ENCODE measurements at places on chromosomes 7 and 10.
A peak's percentile ranks its signal among the peaks of the same experiment; 100 is the strongest.

- DNase-seq, result no peak
These were observed 15.4 kb upstream of the HIBADH start for GRCh38 chr7:27677912-27678612.

DNA sequence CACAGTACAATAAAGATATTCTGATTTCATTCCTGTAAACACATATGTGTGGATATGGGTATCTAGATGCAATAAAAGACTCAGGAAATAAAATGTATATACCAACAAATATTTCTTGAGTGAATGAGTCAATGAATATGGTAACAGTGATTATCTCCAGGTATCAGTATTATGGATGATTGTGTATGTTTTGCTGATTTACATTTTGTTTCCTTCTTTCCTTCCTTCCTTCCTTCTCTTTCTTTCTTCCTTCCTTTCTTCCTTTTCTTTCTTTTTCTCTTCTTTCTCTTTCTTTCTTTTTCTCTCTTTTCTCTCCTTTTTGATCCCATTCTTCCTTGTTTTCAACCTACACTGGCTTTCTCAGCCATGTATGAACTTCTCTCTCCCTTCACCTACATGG lies 85.3 kb upstream of the DLX6 start:
- DNase-seq, result no peak

GRCh38 chr7:101602484-101603241 lies 26.4 kb downstream of the MYL10 start:
- peak; percentile 73 for DNase-seq

DNA sequence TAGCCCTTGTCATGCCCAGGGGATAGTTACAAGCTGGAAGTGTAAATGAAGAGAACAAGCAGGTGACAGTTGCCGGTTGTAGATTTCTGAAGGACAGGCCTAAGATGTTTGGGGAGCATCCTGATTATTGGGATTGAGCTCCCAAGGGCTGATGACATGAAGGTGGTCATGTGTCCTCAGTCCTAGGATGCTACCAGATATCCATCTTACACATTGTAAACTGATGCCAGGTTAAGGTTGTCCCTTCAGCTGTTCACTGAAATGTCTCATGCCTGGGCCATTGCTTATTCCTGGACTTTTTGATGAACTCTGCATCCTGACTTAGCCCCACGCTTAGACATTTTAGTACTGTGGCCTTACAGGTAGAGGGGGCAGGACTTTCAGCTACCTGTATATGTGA lies 1.3 kb downstream of the ZMIZ2 start:
- no peak for DNase-seq

DNA sequence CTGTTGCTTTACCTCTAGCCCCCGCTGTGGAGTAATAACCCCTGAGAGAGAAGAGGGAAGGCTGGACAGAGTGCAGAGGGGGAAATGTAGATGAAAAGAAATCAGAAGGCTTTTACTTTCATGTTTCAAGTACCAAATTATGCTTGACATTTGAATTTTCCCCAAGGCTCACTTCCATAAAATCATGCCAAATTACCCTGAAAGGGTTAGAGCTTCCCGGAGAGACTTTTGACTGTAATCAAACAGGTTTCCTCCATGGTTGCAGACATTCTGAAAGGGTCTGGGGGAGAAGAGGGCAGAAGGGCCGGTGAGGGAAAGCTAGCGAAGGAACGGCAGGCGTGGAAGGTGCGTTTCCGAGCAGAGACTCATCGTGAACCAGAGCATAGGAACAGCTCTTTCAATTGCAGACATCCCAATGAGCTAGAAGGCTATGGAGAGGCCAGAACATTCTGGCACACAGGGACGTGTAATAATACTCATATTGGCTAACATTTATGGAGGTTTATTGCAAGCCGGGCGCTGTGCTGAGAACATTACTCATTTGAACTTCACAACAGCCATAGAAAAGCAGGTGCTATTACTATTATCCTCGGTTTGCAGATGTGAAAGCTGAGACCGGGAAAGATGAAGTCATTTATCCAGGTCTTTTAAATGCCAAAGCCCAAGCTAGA lies 620.8 kb upstream of the AUTS2 start:
- DNase-seq, result no peak

DNA sequence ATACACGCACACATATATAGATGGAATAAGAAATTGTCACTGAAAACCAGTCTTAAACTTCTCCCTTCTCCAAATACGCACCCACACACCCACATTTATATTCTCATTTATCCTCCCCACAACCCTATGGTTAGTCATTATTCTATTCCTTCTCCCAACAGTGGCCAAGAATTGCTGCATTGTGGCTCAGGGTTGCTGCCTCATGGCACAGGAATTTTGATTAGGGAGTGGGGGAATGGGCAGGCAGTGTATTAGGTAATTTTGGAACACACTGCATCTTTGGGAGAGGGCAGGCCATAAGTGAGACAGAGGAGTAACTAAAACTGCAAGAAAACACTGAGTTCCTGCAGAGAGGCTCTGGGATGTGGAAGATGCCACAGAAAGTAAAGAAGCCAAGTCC lies 35.7 kb downstream of the NAPEPLD start:
- no peak for DNase-seq

- DNase-seq, result no peak
These were observed 91.2 kb downstream of the FAM13C start for GRCh38 chr10:59271160-59271559.

- DNase-seq, result no peak
These were observed 95.1 kb downstream of the USP6NL start for GRCh38 chr10:11516431-11516746.

DNA sequence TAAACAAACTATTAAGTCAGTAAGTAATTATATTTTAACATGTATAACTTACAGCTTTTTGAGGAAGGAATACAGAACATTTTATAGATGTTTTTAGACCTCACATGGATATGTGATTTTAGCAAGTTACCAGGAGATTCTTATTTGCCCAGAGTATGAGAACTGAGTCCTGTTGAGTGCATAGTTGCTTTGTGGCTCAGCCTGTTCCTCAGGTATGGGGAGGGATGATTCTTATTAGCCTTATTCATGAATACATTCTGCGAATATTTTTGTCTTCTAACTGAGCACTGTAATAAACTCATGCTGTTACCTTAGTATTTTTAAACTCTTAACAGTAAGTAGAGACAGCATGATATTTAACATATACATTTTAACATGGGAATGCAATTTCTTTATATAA lies 17.9 kb downstream of the BTAF1 start:
- no peak for DNase-seq

GRCh38 chr7:45665172-45665571 lies 91.0 kb downstream of the ADCY1 start:
- DNase-seq, result no peak

DNA sequence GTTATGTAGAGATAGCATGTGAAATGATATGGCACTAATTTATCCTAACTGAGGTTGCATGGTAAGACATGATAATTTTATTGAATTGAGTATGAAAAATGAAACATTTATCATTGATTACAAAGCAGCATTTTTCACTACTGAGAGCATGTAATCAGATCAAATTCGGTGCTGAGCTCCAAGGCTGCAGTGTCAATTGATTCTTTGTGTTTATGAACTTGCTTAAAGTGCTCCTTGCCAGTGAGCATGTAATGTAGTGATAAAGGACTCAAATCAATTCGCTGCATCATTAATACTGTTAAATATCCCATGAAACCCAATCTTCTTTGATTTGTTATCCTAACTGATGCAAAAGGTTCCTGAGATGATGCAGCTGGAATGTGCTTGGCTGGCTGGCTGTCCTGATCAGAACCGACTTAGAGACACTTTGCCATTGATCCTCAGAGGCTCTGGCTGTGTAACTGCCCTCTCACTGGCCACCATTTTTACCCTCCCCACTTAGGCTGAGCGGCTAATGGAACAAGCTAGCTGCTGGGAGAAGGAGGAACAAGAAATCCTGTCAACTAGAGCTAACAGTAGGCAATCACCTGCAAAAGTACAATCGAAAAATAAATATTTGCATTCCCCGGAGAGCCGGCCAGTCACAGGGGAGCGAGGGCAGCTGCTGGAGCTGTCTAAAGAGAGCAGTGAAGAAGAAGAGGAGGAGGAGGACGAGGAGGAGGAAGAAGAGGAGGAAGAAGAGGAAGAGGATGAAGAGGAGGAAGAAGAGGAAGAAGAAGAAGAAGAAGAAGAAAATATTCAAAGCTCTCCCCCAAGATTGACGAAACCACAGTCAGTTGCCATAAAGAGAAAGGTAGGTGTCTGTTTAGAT lies 89.8 kb upstream of the SAMD8 start:
- DNase-seq, result no peak

DNA sequence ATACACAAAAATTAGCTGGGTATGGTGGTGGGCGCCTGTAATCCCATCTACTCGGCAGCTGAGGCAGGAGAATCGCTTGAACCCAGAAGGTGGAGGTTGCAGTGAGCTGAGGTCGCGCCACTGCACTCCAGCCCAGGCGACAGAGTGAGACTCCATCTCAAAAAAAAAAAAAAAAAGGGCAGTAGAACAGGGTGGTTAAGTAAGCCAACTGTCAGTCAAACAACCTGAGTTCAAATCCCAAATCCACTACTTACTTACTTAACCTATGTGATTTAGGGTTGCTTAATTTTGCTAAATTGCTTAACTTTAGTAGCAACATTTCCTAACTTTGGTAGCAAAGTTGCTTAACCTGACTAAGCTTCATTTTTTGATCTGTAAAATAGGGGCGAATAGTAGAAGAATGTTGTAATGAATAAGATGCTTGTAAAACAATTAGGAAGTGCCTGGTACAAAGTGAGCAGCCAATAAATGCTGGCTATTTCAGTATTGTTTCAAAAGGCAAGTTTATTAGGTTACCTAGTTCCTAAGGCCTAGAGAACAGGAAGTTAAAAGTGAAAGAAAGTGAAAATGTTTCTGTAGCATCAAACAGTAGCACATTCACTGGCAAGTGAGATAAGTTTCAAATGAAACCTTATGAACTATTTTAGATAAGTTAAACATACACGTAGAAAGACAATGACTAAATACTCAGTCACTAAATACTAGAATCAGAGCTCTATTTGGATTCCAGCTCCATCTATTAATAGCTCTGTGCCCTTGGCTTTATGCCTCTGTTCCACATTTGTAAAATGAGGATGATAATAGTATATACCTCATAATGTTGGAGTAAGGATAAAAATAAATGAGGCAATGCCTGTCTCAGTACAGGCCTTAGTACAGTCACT lies 64.3 kb downstream of the HOXA1 start:
- no peak for DNase-seq

GRCh38 chr7:156014201-156014600 lies 201.9 kb upstream of the SHH start:
- DNase-seq, result no peak

- no peak for DNase-seq
These were observed 166.6 kb downstream of the THSD7A start for GRCh38 chr7:11665357-11665756.

DNA sequence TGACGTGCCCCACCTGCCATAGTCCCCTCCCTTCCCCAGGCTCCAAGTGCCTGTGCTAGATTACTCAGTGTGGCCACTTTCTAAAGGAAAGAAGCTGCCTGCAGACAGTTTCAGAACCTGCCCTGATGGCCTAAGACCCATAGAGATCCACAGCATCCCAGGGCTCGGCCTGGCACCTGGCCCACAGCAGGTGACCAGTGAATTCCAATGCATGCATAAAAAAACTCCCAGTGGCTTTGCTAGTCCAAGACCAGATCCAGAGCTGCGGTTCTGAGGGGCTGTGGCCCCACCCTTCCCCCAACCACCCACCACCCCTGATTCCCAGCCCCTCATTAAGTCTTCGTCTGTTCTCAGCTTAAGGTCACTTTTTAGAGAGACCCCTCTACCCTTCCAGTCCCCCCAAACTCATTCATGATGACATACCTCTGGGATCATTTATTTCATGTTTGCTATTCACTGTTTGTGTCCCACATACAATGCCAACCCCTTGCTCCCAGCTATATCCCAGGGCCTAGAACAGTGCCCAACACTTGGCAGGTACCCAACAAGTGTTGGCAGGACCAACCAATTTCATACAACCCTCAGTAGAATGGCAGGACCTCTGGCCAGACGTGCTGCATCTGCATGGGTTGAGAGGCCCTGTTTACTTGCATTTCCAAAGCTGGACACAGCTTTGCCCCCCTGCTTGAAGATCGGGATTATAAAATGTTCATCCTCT lies 118.1 kb downstream of the RGS10 start:
- no peak for DNase-seq

DNA sequence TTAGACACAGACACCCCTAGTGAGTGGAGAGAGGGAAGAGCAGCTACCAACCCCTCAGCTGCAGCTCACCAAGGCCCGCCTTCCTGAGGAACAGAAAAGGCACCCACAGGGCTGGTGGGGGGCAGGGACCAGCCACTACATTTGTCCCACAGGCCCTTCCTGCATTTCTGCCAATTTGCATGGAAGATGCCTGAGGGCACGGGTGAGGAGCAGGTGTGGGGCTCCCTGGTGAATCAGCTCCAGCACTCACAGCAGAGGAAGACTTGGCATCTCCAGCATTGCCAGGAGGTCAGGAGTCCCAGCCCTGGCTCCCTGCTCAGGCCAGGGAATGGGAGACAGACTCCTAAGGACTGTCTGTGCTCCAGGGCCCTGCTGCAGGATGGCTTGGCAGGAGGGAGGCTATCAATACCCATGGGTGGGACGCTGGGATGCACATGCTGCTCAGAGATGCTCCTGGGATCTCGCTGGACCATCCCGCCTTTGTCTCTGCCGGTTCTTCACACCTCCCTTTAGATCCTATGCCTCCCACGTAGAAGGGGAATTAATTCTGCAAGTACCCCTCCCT lies 109.7 kb downstream of the SLIT1 start:
- no peak for DNase-seq

GRCh38 chr7:8443576-8444467 lies 10.4 kb downstream of the NXPH1 start:
- DNase-seq, result no peak

DNA sequence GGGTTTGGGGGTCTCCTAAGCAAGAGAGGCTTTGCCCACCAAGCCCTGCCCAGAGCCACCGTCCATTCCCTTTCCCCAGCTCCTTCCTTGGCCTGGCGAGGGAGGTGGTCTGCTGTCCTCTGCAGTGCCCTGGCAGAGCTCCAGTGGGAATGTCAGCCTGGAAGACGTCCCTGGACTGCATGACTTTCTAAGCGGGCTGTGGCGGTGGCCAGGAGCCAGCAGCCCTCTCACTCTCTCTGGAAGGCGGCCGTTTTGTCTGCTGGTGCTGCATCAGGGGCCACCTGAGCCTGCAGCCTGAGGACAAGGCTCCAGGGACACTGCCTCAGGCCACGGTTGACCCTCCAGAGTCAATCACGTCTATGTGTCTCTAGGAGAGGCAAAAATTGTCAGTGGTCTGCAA lies 271.0 kb downstream of the SKAP2 start:
- DNase-seq, result no peak

GRCh38 chr7:50865450-50865849 lies 82.8 kb upstream of the GRB10 start:
- no peak for DNase-seq

- DNase-seq, result peak; percentile 45
These were observed 80.0 kb downstream of the ZNF277 start for GRCh38 chr7:112286250-112287086.

- DNase-seq, result no peak
These were observed 64.0 kb upstream of the CTTNBP2 start for GRCh38 chr7:117937049-117937752.
